ENCODE measurements at places on chromosomes 5 and 9.
A peak's percentile ranks its signal among the peaks of the same experiment; 100 is the strongest.

DNA sequence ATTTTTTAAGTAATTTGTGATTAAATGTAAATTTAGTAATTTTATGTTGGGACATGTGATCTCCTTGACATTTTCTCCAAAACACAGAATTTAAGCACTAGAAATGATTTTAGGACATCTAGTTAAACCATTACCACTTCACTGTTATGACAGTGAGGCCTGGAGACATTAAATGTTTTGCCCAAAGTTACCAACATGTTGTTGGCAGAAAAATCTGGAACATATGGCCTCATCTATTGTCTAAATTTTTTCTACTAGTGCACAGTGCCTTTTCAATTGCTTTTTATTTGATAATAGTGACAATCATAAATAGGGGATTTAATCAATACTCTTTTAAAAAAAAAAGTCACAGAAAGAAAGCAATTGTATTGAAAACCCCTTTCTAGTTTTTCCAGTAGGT is 45.6 kb downstream of the PIK3R1 start:
- DNase-seq, result no peak

DNA sequence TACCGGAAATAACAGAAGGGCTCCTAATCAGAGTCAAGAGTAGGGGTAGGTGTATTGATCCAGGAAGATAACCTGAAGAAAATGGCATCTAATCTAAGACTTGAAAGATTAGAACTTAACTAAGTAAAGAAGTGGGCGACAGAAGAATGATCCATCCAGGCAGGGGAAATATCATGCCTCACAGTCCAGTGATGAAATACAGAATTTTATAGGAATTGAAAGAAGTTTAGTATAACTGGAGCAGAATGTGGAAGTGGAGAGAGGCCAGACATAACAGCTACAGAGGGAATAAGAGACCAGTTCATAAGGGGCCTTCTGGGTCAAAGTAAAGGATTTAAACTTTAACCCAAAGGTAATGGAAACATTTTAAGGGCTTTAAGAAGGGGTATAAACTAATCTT is 42.2 kb downstream of the ERP44 start:
- DNase-seq, result no peak

DNA sequence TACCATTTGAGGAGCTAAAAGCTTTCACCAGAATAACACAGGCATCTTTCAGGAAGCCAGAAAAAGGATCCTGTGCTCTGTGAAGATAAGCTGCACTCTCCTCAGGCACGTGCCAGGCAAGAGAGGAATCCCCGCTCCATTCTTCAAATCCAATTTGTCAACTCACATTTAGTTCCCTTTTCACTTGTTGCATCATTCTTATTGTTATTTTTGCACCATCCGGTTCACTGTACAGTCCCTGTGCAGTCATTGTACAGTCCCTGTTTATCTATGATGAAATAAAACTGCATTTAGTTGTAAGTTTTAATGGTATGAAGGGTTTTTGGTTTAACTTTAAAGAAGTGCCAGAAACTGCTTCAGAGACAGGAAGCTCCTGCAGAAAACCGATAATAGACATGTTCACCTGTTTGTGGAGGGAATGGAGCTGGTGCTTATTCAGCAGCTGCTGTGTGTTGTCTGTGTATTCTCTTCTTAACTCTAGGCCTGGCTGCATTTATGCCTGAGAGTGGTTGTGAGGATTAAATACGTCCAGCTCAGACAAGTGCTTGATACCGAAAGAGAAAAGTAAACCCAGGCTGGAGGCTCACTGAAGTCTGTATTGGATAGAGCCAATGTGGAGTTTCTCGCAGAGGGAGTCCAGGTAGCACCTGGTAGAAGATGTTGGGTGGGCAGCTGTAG is 22.4 kb downstream of the IFNW1 start:
- no peak for DNase-seq

DNA sequence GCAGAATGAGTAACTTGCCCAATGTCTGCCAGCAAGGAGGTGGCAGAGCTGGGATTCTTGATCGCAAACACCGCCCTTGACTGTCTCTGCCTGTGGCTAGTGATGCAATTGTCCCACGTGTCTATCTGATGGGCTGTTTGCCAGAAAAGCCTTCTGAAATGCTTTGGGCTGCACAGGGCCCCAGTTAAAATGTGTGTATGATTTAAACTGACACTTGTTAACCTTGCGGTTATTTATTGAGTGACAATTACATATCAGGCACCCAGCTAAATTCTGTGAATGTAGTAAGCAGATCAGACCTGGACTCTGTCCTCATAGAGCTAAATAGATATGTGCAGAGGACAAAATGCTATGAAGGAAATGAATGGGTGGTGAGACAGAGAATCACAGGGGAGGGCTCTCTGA is 11.6 kb upstream of the IL12B start:
- DNase-seq, result peak; percentile 56

GRCh38 chr9:109792951-109793546 is 13.1 kb downstream of the PALM2AKAP2 start:
- DNase-seq, result no peak

DNA sequence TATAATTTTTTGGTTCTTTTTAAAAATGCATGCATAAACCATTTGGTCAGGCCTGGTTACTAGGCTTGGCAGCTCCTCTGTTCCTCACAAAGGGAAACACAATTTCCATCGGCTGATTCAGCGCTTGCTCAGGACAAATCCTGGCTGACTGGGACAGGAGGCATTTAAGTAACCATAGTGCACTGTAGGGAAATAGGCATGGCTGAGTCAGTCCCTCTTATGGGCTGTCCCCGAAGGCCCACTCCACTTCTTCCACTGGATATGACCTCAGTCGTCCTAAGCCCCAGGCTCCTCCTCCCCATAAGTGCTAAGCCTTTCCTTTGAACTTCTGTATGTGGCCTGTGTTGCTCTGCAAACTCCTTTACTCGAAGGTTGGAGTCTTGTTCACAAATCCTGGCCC is 71.2 kb upstream of the GLIS3 start:
- DNase-seq, result no peak

GRCh38 chr9:115005322-115005721 is 74.9 kb upstream of the TNFSF8 start:
- DNase-seq, result no peak

- DNase-seq, result no peak
These were observed 723.3 kb downstream of the CETN3 start for GRCh38 chr5:89686081-89686765.

DNA sequence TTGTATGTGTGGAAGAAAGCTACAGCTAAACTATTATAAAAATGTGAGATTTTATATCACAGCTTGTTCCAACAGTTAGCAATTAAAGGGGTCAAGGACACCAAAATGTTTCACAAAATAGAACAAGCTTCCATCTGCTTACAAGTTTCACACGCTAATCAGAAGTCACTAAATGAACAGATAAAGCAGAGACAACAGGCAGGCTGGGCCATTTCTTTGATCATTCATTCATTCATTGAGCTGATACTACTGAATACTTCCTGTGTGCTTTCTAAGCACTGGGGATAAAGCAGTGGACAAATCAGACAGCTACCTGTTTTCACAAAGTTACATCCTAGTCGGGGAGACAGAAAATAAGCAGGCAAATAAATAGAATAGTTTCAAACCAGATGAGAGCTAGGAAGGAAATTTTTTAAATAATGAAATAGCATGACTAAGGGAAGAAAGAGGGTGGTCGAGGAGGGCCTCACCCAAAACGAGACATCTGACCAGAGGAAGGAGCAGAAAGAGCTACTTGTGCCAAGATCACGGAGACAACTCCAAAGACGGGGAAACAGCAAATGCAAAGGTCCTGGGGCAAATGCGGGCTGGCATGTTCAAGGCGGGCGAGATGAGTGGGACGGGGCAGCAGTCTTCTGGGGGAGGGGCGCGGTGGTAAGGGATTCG is 1.2 kb downstream of the MAPK9 start:
- no peak for DNase-seq

- no peak for DNase-seq
These were observed 91.8 kb upstream of the CCDC112 start for GRCh38 chr5:115388240-115388639.

- DNase-seq, result no peak
These were observed 61.4 kb downstream of the UGCG start for GRCh38 chr9:111957856-111958631.

- DNase-seq, result no peak
These were observed 92.7 kb downstream of the DAB2IP start for GRCh38 chr9:121744002-121744686.

DNA sequence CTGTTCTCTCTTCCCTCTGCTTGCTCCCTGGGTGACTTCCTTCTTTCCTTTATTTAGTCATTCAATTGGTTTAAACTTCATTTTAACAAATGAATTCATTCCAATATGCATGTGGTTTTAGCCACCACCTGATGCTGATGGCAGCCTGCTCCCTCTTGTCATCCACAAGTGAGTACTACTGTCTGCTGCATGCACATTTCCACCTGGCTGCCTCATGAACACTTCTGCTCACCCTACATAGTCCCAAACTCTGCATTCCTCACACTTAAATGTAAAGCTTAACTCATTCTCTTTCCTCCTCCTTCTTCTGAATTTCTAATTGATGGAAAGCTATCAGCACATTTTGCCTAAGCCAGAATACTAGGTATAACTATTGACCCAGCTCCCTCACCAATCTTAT is 184.7 kb upstream of the ZNF462 start:
- no peak for DNase-seq

DNA sequence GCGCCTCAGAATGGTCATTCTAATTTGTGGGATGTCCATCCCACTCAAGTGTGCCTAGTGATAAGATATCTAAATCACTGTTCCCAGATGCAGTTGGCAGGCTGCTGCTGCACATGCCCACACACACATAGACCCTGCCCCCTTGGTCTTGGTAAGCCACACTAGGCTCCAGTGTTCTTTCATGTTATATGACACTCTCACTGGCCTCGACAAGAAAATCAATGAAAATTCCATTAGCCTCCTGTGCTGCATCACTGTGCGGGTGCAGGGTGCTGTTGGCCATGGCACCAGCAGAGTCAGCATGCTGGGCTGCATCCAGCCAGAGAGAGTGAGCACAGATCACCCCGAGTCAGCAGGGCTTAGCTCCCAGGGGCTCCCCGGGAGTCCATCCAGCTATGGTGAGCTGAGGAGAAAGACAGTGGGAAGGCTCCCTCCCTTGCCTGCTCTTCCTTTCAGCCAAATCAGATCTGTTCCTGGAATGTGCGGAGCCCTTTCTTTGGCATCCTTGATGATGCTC is 59.9 kb downstream of the ABLIM3 start:
- DNase-seq, result no peak

DNA sequence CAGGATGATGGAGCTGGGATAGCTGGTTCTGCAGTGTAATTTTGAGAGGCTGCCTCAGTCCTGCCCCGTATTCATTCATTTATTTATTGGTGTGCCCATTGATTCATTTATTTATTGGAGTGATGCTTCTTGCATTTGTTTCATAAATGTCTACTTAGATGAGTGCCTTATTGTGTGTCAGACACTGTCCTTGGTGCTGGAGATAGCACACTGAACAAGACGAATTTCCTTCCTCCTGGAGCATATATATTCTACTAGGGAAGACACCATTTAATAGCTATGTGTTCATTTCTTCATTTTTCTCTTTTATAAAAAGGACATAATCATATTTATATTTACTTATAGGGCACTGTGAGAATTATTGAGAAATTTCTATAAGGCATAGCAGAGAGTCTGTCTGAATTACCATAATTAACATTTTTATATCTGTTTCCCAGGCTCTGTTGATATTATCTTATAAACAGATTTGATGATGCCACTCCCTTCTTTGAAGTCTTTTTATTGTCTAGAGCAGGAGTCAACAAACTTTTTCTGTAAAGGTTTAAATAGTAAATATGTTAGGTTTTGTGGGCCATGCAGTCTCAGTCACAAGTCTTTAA is 433.9 kb upstream of the ZNF608 start:
- no peak for DNase-seq

- DNase-seq, result no peak
These were observed 291.7 kb downstream of the TMEM167A start for GRCh38 chr5:82785456-82785855.

GRCh38 chr5:144035046-144035740 is 135.3 kb downstream of the YIPF5 start:
- DNase-seq, result no peak

- no peak for DNase-seq
These were observed 56.9 kb downstream of the MVB12B start for GRCh38 chr9:126383406-126384046.

DNA sequence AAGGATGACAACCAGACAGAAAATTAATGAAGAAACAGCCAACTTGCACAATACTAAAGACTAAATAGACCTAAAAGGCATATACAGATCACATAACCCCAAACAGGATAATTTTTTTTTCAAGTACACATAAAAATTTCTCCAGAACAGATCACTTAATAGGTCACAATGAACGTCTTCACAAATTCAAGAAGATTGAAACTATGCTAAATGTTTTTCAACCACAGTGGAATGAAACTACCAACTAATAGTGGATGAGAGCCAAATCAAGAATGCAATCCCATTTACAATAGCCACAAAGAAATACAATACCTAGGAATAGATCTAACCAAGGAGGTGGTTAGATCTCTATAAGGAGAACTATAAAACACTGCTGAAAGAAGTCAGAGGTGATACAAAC is 145.8 kb downstream of the TMEM232 start:
- DNase-seq, result no peak

DNA sequence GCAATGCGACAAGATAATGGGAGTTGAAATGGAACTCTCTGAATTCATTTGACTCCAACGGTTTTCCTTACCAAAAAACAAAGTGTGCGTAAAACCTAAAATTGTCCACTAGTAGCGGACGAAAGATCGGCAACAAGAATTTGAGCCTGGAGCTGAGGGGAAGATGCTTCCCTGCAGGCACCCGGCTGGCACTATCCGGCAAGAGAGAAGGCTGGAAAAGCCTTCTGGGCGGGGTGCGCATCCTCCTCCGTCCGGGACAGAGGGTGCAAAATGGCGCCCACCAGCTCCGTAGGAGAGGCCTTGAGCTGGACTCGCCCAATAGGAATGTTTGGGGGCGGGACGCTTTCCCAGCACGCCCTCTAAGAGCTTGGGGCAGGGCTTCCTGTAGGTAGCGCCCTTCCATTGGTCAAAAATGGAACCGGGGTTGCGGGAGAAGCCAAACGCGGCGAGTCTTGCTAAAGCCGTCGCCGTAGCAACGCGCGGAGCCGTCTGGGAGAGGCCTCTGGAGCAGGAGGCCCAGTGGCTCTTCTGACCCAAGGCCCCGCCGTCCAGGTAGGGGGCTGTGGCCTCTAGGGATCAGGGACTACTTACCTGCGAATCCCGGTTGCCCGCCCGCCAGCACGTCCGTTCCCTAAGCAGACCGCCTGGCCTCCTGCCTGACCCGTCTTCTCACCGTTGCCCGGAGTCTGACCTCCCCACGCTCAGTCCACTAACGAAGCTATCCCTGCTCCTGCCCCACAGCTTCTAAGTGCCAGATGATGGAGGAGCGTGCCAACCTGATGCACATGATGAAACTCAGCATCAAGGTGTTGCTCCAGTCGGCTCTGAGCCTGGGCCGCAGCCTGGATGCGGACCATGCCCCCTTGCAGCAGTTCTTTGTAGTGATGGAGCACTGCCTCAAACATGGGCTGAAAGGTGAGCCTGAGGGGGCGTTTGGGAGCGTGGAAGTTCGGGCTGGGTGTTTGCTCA is 9.2 kb downstream of the RUFY1 start:
- DNase-seq, result peak; percentile 78

- DNase-seq, result no peak
These were observed 39.6 kb downstream of the WNK2 start for GRCh38 chr9:93223260-93224180.

- DNase-seq, result no peak
These were observed 454.6 kb downstream of the CETN3 start for GRCh38 chr5:89954916-89955315.

Measured in activated CD8-positive, alpha-beta memory T cell treated with anti-CD3 and anti-CD28 coated beads, Interleukin-2, amount 50 U/mL, for 4 hours (primary cell).